CD4-positive, alpha-beta T cell treated with Interleukin-15 for 1 hour (primary cell): ENCODE measurements at places on chromosomes 13 and 19.

- no peak for DNase-seq
Measured at GRCh38 chr19:16418597-16418962, 53.2 kb downstream of the EPS15L1 start.

GRCh38 chr13:30510811-30511371 lies 45.2 kb upstream of the HMGB1 start:
- no peak for DNase-seq

DNA sequence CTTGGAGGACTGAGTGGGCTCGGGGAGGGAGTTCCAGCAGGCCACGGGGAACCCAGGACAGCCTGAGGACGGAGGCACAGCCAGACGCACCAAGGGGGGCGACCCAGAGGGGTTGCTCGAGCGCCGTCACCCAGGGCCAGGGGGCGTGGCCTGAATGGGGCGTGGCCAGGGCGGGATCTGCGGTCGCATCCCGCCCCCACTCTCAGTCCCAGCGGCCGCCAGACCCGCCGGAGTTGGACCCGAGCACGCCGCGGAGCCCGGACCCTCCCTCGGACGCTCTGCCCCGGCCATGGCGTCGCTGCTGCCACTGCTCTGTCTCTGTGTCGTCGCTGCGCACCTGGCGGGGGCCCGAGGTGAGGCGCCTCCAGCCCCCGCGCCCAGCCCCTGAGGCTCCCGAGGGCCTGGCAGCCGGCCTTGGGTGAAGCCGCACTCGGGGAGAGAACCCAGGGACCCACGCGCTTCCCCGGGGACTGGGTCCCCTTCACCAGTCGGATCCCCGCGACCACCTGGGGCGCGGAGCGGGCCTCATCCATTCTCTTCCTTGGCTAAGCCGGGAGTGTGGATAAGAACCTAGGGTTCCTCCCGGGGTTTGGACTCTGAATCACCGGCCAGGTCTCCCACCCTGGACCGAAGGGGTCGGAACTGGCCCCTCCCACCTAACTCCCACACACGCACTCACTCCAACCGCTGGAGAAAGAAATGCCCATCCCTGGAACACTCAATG lies at the start of gene CILP2:
Gene CILP2 (plus strand): TSS at position 205 of the 724 bp plus-strand sequence. CDS start 85 bp downstream, at position 290.
- DNase-seq = no peak

DNA sequence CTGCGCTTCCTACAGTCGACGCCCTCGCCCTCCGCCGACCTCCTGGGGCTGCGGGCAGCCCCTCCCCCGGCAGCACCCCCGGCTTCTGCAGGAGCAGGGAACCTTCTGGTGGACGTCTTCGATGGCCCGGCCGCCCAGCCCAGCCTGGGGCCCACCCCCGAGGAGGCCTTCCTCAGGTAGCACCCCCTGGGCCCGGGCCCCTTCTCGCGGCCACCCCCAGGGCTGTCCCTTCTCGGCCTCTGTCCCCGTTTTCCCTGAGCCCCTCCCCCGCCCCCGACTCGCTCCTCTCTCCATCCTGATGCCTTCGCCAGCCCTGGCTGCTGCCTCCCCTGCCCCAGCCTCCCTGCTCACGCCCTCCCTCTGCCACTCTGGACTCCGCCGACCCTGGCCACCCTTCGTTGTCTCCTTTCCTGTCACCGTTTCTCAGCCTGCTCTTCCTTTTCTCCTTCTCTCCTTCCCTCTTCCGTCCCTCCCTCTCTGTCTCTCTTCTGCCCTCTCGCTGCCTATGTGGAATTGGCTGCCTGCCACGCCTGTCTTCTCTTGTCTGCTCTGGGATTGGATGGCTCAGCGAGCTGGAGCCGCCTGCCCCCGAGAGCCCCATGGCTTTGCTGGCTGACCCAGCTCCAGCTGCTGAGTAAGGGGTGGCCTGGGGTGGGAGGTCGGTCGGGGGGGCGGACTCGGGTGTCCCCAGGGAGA lies 11.0 kb downstream of the FUZ start:
- no peak for DNase-seq

DNA sequence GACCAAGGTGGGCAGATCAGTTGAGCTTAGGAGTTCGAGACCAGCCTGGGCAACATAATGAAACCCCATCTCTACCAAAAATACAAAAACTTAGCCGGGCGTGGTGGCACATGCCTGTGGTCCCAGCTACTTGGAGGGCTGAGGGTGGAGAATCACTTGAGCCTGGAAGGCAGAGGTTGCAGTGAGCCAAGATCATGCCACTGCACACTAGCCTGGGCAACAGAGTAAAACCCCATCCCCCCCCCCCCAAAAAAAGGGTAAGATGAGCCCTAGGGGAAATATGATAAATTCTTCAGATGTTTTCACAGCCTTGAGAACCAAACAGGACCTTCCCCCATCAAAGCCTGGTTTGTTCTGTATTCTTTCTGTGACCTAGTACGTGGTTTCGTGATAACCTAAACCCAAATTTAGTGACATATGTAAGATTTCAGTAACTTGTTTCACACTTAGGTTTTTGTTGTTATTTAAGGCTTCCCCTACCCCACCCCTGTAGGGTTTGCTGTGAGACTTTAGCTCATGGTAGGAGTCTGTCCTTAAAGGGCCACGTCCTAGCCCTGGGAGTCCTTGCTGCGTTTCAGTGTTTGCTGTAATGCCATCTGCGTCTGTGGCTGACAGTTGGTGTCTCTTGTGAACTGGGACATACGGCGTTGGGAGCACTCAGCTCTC lies 49.6 kb downstream of the MYO9B start:
- no peak for DNase-seq

- no peak for DNase-seq
Measured at GRCh38 chr13:98559169-98559568, 17.7 kb downstream of the STK24 start.

DNA sequence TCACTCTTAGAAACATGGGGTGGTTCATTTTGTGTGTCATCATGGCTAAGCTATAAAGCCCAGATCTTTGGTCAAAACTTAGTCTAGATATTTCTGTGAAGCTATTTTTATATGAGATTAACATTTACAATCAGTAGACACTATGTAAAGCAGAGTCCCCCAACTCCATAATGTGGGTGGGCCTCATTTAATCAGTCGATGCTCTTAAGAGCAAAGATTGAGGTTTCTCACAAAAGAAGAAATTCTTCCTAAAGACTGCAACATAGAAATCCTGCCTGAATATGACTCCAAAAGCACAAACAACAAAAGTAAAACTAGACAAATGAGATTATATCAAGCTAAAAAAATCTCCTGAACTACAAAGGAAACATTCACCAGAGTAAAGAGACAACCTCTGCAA lies 642.2 kb downstream of the DIAPH3 start:
- DNase-seq = no peak

DNA sequence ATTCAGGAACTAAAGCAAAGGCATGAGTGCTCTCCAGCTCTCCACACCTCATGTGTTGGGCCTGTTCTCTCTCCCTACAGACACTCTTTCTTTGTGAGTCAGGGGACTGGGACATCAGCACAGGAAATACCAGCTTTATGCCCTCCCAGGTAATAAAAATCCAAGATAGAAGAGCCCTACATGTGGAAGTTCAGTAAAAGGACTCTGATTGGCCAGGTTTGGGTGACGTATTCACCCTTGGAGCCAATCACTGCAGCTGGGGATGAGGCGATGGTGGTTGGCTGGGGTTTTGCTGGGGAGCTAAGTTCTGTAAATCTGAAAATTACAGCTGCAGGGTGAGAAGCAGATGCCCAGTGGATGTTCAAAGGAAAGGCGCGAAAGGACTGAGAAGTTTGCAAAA lies 32.5 kb downstream of the CCDC70 start:
- DNase-seq = no peak

DNA sequence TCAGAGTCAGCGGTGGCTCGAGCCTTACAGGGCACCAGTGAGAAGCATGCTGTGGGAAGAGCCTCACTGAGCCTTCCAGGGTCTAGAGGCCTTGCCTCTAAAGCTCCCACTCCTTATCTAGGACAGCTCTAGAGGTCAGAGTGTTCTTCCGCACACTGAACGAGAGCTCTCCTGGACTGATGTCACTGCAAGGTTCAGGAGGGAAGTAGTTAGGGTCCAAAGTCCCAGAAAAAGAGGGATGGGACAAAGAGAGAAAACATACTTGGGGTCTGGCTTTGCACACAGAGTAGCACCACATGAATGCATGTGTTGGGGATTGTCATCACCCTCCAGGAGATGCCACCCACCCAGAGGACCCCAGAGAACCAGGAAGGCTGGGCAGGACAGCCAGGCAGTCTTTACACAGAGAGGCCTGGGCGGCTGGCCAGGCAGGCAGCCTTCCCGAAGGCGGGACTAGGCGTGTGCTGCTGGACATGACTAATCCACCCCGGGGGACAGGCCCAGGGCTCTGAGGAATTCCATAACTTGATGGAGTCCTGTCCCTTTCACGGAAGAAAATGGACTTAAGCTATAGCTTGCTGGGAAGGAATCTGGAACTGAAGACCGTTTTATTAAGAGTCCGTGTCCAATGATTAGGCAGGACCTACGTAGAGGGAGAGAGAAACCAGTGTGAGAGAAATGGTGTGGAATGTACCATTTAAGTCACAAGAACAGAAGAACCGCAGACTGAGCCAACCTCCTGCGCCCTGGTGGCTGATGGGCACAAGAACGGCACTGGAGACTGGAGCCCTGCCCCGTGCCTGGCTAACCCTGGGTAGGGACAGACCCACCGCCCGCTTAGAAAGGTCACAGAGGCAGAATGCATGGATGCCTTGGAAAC lies 16.6 kb upstream of the EPHX3 start:
- no peak for DNase-seq

DNA sequence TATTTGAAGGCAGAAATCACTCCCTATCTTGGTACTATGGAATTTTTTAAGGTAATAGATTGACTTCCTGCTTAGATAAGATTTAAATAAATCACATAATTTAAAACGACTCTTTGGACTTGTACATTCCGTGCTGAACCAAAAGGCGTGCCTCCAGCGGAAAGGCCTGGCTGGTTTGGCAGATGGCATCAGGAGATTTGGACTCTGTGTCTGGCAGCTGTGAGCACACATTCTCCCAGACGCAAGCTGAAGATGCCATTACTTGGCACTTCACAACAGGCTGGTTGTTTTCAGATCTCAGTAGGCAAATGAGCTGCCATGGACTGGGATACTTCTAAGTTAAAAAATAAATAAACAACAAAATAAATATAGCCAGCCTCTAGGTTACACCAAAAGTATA lies 104.5 kb upstream of the SLC15A1 start:
- DNase-seq = no peak

- no peak for DNase-seq
Measured at GRCh38 chr13:23231241-23231640, 50.5 kb downstream of the SGCG start.

GRCh38 chr13:30880151-30880855 lies 25.8 kb upstream of the MEDAG start:
- no peak for DNase-seq

DNA sequence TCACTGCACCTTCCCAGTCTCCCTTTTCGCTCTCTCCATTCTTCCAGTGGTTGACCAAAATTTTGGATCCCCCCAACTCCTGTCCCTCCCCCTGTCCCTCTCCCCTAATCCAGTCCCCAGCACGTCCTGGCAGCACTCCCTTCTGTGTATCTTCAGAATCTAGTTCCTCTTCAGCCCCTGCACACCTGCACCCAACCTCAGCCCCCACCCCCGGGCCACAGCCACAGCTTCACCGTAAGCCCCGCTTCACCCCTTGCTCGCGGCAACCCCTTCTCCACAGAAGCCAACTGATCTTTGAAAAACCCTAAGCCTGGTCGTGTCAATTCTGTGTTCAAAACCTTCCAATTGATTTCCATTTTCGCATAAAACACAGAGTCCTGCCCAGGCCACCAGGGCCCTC lies 35.5 kb upstream of the SLC15A1 start:
- no peak for DNase-seq

DNA sequence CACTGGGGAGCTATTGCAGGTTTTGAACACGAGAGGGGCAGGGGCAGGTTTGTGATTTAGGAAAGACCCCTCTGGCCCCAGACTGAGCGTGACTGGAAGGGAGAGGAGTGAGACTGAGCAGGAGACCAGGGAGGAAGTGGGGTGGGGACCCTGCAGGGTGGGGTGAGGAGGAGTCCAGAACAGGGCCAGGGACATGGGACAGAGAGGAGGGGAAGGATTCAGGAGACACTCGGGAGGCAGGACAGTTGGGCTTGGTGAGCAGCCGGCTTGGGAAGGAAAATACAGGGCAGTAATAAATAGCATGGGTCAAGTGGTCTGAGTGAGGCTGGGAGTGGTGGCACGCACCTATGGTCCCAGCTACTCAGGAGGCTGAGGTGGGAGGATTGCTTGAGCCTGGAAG lies 9.4 kb downstream of the FOSB start:
- DNase-seq = peak; percentile 53

GRCh38 chr19:47630594-47630993 lies 21.7 kb downstream of the BICRA start:
- DNase-seq = no peak

DNA sequence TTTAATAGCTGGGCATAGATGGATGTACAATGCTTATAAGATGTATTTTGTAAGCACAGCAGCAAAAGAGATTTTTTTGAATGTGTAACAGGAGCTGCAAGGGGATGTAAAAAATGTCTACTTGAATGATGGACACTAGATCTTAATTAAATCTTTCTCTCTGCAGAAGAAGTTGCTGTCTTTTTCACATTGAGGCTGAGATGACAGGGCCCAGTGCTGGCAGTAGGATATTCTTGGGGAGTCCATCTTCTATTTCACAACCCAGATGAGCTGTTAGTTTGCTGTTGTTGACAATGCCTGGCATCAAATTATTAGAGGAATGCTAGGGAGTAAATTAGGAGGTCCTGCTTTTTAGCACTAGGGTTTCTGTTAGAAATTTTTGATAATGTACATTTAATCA lies 698.7 kb downstream of the SLITRK5 start:
- no peak for DNase-seq

DNA sequence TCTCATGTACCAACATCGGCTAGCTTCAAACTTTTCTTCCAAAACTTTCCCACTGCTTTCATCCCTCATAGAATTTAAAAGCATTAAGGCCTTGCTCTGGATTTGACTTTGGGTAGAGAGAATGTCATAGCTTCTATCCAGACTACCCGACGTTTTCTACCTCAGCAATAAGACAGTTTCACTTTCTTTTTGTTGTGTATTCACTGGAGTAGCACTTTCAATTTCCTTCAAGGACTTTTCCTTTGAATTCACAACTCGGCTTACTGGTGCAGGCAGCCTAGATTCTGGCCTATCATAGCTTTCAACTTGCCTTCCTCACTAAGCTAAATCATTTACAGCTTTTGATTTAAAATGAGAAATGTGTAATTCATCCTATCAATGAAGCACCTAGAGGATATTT lies 420.4 kb upstream of the GPC6 start:
- DNase-seq = no peak

DNA sequence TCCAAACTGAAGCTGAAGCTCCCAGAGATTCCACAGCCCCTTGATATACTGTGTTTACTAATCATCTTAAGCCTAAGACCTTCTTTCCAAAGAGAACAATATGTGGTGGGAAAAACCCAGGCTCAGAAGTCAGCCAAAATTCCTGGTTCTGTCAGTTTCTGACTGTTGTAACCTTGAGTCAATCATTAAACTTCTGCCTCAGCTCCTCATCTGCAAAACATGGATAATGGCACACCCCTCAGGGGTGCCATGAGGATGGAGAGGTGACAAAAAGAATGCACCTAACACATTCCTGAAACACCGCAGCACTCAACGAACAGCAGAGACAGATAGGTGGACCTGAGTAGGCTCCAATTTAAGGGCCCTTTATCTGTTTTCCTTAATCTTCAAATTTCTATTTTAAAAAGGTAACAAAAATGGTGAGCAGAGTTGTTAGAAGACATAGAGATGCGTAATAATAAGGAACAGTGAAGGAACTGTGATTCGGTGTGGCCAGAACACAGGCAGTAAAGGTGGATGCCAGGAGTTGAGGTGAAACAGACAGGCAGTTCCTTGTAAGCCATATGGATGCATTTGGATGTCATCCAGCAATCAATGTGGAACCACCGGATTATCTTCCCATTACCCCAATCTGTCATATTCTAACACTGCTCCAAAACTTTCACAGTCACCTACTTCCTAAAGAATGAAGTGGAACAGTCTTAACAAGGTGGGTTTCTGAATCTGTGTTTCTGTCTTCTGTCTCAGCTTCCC lies 56.6 kb upstream of the DOCK9 start:
- no peak for DNase-seq
